ENCODE measurements at places on chromosomes 2 and 18. TPM values are rescaled to one million over a fixed set of nuclear protein-coding genes. Genes with fewer than 3 reads are reported as not detected.

- peaks cover 2% of the 10 kb centered on the region for H3K36me3 ChIP-seq
- H3K4me1 ChIP-seq = peaks cover 40% of the 10 kb centered on the region
- no peak overlapping the region for H3K4me3 ChIP-seq
Measured at GRCh38 chr2:128306081-128306930, 12.4 kb downstream of the HS6ST1 start.

LYPD6 gene
- total RNA-seq = not detected

- H3K27me3 ChIP-seq = no peaks in the 10 kb centered on the region
- DNase-seq = no peak
- H3K27ac ChIP-seq = no peak overlapping the region
- no peaks in the 10 kb centered on the region for H3K36me3 ChIP-seq
- H3K4me1 ChIP-seq = no peaks in the 10 kb centered on the region
Measured at GRCh38 chr18:36547544-36547943, 250.0 kb downstream of the FHOD3 start.

GRCh38 chr2:17171446-17172049 lies 346.7 kb downstream of the RAD51AP2 start:
- no peaks in the 10 kb centered on the region for H3K36me3 ChIP-seq
- no peak for DNase-seq
- H3K27me3 ChIP-seq = no peaks in the 10 kb centered on the region
- no peak overlapping the region for H3K27ac ChIP-seq
- peaks cover 23% of the 10 kb centered on the region for H3K4me1 ChIP-seq

Data from activated B cell treated with CpG ODN at 0.5 μM for 24 hours (primary cell).